ENCODE measurements at places on chromosomes 7 and 10.

DNA sequence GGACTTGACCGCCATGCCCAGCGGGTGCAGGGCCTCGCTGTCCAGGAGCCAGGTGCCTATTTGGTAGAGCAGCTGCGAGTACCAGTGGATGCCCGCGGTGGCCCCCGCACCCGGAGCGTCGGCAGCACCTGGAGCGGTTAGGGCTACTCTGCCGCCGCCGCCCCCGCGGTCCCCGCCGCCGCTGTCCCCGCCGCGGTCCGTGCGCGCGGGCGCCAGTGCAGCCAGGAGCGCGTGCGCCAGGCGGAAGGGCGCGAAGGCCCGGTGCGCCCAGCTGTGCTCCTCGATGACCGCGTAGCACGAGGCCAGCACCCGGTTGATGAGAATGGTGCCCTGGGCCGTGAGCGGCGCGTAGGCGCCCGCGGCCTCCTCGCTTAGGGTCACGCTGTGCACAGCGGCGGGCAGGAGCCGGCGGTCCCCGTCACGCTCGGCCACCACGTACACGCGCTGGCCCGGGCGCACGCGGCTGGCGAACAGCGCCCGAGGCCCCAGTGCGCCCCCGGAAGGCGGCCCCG, 9.3 kb downstream of the SHH start:
- DNase-seq: no peak

DNA sequence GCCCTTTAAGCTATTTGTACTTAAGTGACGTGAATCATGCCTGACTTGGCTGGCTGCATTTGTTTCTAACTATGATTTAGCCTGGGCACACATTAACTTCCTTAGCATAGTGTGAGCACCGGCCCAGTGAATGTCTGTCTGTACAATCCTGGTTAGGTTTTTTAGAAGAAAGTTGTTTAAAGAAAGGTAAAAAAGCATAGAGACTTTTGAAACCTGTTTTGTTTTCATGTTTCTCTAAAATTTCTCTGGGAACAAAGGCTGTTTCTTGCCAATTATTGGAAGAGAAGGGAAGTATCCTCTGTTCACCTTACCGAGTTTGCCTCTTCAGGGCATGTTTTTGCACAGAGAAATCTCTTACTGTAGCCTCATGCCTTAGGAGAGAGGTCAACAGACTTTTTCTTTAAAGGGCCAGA, 42.9 kb upstream of the MET start:
- DNase-seq: no peak

GRCh38 chr7:82053453-82054032, 283.7 kb upstream of the HGF start:
- no peak for DNase-seq

DNA sequence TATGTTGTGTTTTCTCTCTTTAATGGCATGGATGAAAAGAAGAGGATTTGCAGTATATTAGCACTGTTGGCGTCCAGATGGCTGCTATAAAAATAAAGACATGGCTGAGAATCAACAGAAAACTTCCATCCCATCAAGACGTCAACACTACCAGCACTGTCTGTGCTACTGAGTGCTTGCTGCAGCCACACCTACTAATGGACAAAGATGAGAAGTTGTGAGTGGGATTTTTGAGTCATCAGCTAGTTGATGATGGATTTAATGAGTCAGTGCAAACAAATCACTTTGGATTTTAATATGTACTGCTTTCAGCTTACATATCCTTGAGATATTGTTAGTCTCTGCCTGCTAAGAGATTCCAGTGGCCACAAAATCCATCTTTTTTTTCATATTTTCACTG, 631.0 kb upstream of the ANKRD30A start:
- DNase-seq: no peak

- no peak for DNase-seq
Observed at GRCh38 chr10:24858288-24859270, 93.8 kb downstream of the PRTFDC1 start.

DNA sequence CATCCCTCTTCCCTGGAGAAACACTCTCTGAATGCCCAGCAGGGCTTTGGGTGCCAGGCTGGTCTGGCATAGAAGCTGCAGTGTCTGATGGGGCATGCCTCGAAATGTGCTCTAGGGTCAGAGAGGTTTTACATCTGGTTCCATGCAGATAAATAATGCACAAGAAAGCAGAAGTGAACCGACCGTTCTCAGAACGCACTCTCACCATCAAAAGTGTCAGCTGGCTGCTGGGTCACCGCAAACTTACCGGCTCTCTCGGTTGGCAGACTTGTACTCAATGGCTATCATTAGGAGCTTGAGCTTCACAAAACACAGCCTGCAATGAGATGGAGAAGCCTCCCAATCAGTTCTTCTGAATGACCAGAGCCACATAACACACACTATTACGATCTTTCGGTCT, 610.0 kb downstream of the KCNMA1 start:
- DNase-seq: no peak

DNA sequence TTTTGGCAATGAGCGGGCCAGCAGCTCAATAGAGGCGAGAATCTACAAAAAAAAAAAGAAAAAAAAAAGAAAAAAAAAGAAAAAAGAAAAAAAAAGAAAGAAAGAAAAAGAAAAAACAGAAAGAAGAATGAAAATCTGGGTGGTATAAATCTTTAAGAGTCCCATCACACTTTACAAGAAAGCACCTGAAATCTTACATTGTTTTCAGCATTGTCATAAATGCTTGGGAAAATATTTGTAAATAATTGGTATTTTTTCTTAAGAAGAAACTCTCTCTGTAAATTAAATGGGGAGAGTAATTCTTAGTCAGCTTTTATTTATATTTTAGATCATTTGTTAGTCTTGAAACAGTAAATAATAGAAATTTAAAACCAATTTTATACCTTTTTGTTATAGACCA, 38.2 kb downstream of the NDUFB2 start:
- no peak for DNase-seq

GRCh38 chr10:30742471-30742870, 112.9 kb upstream of the LYZL2 start:
- no peak for DNase-seq
